ENCODE measurements at places on chromosomes 3 and 15.

GRCh38 chr3:56205406-56205805, 262.9 kb downstream of the ERC2 start:
- no peak for DNase-seq

DNA sequence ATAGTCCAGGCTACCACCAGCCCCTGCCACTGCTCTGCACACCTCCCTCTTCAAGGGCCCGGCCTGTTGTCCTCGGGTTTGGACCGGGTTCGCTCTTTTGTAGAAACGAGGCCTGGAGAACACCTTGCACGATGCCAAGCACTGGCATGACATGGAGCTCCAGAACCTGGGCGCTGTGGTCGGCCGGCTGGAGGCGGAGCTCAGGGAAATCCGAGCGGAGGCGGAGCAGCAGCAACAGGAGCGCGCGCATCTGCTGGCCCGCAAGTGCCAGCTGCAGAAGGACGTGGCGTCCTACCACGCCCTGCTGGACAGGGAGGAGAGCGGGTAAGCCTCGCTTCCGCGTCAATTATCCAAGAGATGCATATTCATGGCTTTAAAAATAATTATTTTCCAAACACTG, 72.4 kb downstream of the BFSP2 start:
- no peak for DNase-seq

DNA sequence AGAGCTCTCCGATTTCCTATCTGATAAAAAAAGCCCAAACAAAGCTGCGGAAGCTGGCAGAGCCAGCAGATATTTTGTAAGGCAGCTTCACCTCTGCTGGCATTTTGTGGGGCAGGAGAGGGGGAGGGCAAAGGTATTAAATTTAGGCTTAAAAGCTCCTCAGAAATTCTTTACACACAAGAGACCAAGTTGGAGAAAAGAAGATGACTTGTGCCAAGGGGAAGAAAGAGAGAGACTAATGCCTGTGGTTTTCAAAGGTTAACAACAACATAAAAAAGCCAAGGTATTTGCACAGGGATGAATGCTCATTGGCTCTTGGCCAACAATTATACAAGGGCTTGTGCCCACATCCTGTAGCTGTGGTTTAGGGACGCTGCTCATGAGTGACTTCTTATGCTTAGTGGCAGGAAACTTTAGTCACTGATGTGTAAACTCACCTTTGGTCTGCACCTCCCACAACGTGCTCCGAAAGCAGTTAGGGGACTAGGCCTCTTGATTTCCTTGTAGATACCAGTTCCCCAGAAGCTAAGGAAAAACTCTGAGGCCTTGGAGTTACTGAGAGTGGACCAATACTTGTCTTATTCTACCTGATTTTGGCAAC, 152.9 kb downstream of the TPRG1 start:
- DNase-seq = no peak

- DNase-seq = no peak
Measured at GRCh38 chr3:174812172-174812862, 46.8 kb upstream of the NAALADL2 start.

DNA sequence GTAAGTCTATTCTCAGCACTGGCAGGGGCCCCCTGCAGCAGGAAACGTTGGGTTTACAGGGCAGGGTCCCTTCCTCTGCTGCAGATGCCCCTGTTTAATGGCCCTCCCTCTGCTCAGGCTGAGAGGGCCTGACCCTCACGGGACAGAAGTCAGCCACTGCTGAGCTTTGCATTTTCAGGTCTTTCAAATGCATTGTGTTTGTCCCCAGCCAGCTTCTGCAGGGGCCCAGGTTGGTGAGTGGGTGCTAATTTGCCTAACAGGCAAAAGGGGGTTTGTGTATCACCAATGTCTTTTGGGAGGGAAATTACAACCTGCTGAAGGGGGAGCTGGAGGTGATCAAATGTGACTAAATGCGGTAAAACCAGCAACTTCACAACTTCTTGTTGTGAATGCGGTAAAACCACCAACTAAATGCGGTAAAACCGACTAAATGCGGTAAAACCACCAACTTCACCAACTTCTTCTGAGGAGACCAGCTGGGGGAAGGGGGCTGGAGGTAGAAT, 44.8 kb upstream of the UBE2E1 start:
- DNase-seq = no peak

DNA sequence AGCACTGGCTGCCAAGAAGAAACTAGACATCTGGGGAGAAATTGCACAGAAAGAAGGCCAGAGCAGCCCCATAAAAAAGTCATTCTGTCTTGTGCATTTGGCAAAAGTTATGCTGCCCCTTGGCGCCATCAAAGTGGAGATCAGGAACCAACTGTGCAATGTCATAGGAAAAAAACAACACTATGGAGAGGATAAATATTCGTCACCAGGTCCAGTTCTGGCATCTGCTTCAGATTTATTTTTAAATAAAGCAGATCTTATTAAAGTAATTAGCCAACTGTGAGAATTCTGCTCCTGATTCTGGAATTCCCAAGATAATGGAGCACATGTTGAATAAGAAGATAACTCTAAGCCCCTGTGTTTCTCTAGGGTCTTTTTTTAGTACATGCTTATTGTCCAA, 500.0 kb upstream of the IL12A start:
- no peak for DNase-seq

- DNase-seq = no peak
Measured at GRCh38 chr15:62141643-62142588, 23.2 kb downstream of the C2CD4B start.
